HT-29 (cell line): ENCODE measurements at places on chromosomes 12 and 14.
A peak's percentile ranks its signal among the peaks of the same experiment; 100 is the strongest.

- DNase-seq: no peak
Measured at GRCh38 chr12:103864710-103865109, 23.7 kb upstream of the NT5DC3 start.

DNA sequence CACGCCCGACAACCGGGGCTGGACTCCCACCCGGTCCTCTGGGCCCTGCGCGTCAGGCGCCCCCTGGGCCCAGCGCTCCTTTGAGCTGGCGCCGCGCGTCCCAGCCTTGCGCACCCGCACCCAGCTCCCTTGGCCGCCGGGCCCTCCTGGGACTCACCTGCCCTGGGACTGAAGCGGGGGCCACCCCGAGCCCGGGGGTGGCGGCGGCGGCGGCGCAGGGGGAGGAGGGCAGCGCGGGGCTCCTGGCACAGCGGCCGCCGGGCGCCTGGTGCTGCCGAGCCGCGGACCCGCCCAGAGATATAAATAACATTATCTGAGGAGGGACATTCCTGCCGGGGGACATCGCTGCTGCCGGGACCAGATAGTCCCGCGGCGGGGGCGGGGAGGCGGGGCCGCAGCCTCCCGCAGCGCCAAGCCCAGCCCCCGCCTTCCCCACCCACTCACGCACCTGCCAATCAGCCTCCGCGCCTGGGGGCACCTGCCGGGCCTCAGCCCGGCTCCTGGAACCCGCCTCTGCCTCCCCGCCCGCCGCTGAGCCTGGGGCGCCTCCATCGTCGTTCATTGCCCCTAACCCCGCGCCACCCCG, at the start of gene SPTB:
Gene SPTB (minus strand): TSS at position 273 of the 586 bp plus-strand sequence. CDS start 56,813 bp downstream, outside the sequence.
- no peak for DNase-seq

- DNase-seq: no peak
Measured at GRCh38 chr12:32877601-32878459, 18.7 kb downstream of the PKP2 start.

- DNase-seq: no peak
Measured at GRCh38 chr14:69133206-69134125, 19.5 kb downstream of the DCAF5 start.

GRCh38 chr12:33245434-33245833, 194.2 kb downstream of the SYT10 start:
- no peak for DNase-seq

DNA sequence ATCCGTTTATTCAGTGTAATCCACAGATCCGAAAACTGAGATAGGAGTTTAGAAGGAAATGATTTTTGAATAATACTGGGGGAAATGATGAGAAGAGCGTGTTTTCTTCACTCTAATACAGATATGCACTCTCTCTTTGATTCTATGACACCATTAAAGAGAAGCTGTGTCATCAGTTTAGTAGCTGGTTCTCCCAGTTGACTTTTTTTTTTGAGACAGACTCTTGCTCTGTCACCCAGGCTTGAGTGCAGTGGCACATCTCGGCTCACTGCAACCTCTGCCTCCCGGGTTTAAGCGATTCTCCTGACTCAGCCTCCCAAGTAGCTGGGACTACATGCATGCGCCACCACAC, 48.4 kb upstream of the EML1 start:
- no peak for DNase-seq

DNA sequence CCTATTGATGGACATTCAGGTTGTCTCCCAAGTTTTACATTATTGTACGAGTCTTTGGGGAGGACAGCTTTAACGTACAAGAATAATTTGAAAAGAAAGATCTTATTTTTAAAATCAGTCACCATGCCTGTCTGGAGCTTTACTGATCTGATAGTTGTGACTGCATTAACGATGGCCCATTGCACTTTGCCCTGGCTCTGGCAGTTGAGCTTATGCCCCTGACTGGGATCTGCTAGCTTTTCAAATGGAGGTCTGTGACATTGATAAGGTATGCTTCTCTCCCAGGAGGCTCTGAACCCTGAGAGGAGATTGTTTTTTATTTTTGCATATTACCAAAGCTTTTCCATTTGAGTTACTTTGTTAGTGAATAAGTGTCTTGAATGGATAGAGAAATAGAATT, 17.9 kb upstream of the RAB3IP start:
- DNase-seq: no peak

DNA sequence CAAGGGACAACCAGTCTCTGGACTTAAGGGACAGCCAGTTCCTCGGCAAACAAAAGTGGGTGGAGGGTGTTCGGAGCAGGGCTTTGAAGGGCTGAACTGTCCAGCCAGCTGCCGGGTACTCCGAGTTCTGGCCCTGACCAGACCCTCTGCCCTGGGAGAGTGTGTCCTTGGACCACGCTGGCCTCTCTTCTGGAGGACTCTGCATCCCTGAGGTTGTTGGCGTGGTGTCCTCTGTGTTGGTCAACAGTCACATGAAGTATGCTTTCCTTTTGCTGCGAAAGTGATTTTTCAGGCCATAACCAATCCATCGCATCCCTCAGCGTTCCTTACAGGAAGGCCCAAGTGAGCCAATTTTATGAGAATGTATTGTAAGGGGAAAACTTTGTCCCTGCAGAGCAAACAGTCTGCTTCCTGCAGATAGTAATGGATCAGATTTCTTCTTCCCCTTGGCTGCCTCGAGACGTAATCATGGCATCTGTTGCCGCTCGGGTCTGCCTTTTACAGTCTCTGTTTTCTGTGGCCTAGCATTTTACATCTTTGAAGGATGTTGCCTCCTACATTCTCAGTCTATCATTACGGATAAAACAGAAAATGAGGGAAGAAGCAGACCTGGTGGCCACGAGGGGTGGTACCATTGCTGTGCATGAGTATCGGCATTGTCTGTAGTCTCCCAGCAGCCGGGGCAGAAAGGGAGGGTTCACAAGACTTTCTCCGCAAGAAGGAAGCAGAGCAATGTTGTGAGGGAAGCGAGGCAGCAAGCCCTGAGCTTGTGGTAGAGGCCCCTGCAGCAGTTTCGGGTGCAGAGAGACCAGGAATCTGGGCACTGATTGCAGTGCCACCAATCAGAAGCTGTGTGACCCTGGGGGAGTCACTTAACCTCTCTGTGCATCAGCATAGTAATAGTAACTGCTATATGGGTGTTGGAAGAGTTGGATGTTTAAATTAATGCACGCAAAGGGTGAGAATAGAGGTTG, 47.4 kb downstream of the SMIM41 start:
- DNase-seq: no peak

- DNase-seq: no peak
Measured at GRCh38 chr12:77768558-77768957, 62.1 kb upstream of the NAV3 start.

- DNase-seq: no peak
Measured at GRCh38 chr12:97645726-97646125, 183.1 kb downstream of the RMST start.

- no peak for DNase-seq
Measured at GRCh38 chr12:57196439-57196838, 20.2 kb upstream of the NXPH4 start.

GRCh38 chr12:53295891-53296219, 513 bp downstream of the PFDN5 start:
- DNase-seq: no peak

- no peak for DNase-seq
Measured at GRCh38 chr12:19885093-19885812, 446.0 kb downstream of the AEBP2 start.

GRCh38 chr12:115916910-115917668, 360.4 kb downstream of the MED13L start:
- DNase-seq: peak; percentile 81

- no peak for DNase-seq
Measured at GRCh38 chr14:54453252-54453651, 12.1 kb upstream of the CNIH1 start.

DNA sequence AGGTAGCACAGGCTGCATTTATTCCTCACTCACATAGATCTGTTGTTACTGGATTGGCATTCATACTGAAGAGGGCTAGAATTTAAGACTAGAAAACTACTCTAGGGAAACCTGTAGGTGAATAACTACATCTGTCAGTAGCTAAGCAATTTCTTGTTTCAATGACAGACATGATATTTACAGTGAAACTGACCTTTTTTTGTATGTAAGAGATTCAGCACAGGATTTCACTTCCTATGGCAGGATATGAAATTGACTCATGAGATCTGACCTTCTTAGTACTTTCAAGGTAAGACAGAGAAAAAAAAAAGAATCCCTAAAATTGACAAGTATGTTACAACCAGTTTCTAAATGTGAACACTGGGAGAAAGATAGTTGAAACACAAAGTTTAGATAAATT, 189.8 kb upstream of the SLC16A7 start:
- DNase-seq: no peak

- no peak for DNase-seq
Measured at GRCh38 chr12:15173142-15173541, 48.1 kb downstream of the RERG start.

- no peak for DNase-seq
Measured at GRCh38 chr12:82593143-82593542, 93.6 kb upstream of the TMTC2 start.

- DNase-seq: no peak
Measured at GRCh38 chr14:19974844-19975243, 547 bp upstream of the OR4K15 start.

GRCh38 chr14:105096206-105096875, 31.1 kb upstream of the GPR132 start:
- DNase-seq: no peak

GRCh38 chr12:124618291-124618902, 51.0 kb upstream of the NCOR2 start:
- no peak for DNase-seq

GRCh38 chr12:24460099-24460498, 488.8 kb downstream of the BCAT1 start:
- DNase-seq: no peak

DNA sequence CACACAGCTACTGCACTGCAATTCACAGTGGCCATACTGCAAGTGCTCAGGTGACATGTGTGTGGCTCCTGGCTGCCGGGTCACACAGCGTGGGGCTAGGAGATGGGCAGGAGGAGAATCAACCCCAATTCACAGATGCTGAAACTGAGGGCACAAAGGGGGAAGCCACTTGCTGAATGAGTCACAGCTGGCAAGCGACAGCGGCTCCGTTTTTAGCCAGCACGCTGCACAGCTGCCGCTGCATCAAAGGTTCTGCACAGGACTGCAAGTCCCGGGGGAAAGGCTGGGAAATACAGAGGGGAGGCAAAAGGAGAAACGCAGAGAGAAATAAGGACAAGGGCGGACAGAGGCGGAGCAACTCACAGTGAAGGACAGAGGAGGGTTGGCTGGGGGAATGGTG, 57.9 kb downstream of the KDM2B start:
- no peak for DNase-seq

DNA sequence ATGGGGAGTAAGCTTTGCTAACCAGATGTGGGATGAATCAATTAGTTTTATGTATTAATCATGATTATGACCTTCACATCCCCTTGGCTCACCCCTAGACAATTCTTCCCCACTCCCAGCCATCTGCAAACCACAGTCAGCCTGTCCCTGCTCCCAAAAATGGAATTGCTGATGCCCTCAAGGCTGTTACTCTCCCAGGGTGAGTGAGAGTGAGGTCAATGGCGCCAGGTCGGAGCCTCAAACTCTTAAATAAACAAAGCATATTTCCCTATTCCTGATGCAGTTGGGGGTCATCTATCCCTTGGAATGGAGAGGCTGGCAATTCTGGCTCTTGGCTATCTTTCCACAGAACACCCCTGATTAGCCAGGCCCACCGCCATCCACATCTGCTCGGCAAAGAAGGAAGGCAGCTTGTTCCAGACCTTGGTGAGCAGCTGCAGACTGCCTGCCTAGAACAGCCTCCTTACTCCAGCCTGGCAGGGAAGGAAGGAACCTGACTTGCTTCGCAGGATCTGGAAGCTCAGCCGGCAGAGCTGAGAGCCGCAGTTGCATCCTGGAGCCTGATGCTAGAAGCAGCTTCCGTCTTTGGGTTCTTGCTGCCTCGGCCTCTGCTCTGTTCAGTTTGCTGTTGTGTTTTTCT, 57.0 kb downstream of the SMUG1 start:
- DNase-seq: no peak

- DNase-seq: no peak
Measured at GRCh38 chr12:39930101-39930500, 175.8 kb downstream of the SLC2A13 start.

- no peak for DNase-seq
Measured at GRCh38 chr12:54689034-54689372, 40.8 kb upstream of the DCD start.

DNA sequence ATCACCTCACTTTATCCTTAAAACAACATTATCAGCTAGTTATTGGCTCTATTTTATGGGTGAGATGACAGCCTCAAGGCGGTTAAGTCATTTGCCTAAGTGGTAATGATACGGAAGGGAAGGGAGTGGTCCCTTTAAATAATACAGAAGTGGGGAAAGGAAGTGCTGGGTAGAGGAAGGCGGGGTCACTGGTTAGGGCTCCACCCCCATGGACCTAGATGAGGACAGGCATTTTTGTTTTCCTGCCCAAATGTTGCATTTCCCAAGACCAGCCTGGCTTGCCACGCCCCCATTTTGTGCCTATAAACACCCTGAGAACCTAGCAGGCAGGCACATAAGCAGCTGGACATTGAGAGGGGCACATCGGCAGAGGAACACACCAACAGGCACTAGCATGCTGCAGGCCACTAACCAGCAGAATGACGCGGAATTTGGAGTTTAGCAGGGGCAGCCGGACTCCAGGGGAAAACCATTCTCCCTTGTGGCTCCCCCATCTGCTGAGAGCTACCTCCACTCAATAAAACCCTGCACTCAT, 100.9 kb downstream of the EPS8 start:
- DNase-seq: peak; percentile 74

- DNase-seq: peak; percentile 96
Measured at GRCh38 chr12:39443081-39443928, at the start of gene KIF21A. Gene KIF21A, minus strand, starts transcription at chr12:39443120. Its CDS starts 150 bp downstream, at chr12:39442970.

- DNase-seq: no peak
Measured at GRCh38 chr14:101708853-101709532, 52.5 kb upstream of the PPP2R5C start.

DNA sequence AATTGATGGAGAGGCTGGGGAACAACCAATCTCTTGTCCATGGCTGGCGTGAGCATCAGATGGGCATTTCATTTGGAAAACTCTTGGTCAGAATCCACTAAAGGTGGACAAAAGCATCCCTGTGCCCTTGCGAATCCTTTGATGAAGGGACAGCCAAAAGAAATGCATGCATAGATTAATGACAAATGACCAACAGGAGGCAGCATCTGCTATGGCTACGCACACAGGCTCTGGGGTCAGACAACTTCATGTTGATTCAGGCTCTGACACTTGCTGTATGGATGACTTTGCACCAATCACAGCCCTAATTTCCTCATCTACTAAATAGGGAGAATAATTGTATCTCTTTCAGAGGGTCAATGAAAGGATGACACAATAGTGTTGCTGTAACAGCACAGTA, 117.5 kb downstream of the ASCL4 start:
- DNase-seq: no peak
